ENCODE measurements at places on chromosomes 2 and 18. TPM values are rescaled to one million over a fixed set of nuclear protein-coding genes. Genes with fewer than 3 reads are reported as not detected.

GRCh38 chr2:230909841-230910545, 15.0 kb downstream of the GPR55 start:
- no peak for DNase-seq

- DNase-seq = no peak
Measured at GRCh38 chr2:122831649-122832048, 1076.2 kb downstream of the TSN start.

GRCh38 chr18:10020171-10020570, 106.4 kb downstream of the VAPA start:
- DNase-seq = no peak

DNA sequence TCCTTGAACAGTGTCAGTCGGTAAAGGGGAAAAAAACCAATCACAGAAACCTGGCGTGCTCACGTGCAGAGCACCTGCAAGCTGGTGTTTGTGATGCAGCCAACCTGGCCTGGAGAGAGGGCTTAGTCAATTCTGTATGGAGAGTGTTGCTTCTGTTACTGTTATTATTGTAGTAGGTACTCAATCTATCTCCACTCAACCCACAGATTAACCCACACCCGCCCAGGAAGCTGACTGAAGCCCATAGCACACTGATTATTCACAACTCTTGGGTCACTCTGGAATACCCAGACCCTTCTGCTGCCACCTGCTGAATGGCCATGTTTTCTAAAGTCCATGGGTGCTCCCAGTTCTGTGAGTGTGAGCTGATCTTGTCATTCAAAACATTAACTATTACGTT, 53.9 kb downstream of the TNFRSF11A start:
- no peak for DNase-seq

GRCh38 chr2:136072621-136073020, 45.3 kb downstream of the CXCR4 start:
- DNase-seq = no peak

- DNase-seq = peak; percentile 83
Measured at GRCh38 chr18:76528477-76529432, 33.7 kb upstream of the ZNF516 start.

GRCh38 chr2:35864141-35864540, 491.4 kb upstream of the CRIM1 start:
- DNase-seq = no peak

- DNase-seq = no peak
Measured at GRCh38 chr2:108392029-108392428, 14.3 kb downstream of the SULT1C4 start.

DNA sequence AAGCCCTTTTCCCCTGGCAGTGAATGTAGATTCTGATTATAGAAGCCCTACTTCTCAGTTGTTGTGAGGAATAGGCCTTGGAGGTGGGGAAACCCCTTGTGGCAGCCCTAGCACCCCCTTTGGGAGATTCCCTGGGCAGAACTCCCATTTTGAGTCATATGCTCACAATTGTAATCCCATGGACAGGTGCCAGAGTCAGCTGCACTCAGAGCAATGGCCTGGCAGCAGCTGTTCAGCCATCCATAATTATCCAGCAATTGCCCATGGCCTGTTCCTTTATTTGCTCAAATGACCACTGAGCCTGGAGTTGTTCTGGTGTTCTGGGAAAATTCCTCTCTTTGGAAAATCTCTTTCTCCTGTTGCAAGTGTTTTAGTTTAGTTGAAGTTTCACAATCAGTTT, 71.7 kb downstream of the PTRHD1 start:
- peak; percentile 93 for DNase-seq

DNA sequence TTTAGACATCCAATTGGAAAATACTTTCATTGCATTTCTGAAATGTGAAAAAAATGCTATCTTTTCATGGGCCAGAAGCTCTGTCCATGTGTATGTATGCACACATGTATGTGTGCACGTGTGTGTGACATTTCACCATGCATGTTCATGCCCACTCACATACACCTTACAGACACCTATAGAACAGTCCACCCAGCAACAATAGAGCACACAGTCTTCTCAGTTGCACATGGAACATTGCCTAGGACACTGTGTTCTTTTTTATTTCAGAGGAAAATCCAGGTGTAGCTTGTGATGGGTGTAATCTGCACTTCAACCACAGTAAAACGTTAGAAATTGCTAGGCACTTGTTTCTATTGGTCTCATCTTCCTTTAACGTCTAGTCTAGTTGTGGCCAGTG, 114.8 kb upstream of the RGPD4 start:
- DNase-seq = no peak

DNA sequence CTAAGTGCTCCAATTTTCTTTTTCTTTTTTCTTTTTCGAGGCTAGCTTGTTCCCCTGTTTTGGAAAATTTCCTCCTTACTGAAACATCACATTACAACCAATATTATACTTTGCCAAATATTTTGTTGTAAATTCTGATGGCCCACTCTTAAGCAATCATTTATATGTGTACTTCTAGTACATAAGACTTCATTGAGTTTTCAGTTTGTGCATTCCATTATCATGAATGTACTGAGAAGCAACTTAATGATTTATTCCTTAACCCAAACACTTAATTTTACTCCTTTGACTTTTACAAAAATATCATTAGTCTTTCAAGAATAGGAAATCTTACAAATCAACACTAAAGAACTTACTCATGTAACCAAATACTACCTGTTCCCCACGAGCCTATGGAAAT, 242.4 kb downstream of the ARHGAP15 start:
- peak; percentile 12 for DNase-seq

- no peak for DNase-seq
Measured at GRCh38 chr18:37636831-37637477, 71.4 kb upstream of the CELF4 start.

- no peak for DNase-seq
Measured at GRCh38 chr2:181882246-181883020, 9.1 kb upstream of the ITPRID2 start.

DNA sequence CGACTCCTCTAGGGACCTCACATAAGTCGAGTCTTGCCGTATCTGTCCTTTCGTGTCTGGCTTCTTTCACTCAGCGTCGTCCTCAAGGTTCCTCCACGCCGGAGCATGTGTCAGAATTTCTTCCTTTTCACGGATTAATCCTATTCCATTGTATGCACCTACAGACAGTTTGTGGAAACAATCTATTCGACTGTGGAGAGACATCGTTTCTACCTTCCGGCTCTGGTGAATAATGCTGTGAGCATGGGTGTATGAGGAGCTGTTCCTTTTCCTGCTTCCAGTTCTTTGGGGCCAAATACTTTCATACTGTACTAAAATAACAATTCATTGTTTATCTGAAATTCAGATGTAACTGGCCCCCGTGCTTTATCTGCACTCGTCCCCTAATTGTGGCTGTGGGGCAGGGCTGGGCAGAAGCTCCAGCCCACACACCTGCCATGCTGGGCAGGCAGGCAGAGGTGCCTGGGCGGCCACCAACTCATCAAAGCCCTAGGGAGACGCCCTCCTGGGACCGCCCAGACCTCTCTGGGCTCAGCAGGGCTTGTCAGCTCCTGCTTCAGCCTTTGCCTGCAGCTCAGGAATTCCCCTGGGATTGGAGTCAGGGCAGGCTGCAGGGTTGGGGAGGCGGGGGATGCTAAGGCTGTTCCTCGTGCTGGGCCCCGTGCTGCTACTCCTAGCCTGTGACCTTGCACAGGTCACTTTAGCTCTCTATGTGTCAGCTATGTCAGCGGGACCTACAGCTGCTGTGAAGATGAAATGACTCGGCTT, 14.5 kb downstream of the GPC1 start:
- DNase-seq = peak; percentile 38

DNA sequence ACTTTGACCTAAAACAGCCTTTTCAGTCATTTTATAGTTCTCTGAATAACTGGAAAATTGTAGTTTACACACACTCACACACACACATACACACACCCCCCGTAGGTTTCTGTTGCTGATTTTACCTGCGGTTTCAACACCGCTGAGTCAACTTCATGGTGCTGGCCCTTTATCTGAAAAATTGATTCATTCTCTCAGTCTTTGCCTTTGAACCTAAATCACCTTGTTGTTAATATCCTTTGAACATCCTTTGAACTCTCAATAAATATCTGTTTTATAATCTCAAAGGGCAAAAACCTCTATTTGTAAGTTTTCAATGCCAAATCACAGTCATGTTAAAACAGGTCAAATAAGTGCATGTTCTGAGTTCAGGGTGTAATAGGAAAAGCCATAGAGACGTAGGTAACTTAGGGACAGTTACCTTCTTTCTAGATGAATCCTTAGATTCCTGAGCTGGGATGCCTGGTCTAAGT, 109.0 kb upstream of the BZW1 start:
- no peak for DNase-seq

DNA sequence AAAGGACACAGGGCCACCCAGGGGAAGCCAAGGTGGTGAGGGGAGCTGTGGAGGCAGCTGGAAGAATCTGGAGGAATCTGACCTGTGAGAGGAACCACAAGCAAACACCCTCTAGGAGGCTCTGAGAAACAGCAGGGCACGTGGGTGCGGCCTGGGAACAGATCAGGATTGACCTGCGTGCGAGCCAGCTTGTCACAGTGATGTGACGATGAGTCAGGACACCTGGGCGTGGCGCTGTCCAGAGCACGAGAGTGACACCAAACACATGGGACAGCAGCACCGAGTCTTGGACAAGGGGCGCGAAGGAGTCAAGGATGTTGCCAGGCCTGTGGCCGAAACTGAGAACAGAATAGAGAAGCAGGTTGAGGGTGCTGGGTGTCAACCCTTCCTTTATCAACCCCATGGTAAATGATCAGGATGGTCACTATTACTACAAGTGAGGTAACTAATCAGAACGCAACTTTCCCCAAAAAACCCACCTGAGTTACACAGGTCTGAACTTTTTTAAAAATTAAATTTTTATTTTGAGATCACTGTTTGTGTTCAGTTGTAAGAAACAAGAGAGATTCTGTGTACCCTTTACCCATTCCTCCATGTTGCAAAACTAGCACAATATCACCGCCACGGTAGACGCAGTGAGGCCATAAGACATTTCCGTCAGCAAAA, 637 bp upstream of the SFT2D3 start:
- DNase-seq = no peak

DNA sequence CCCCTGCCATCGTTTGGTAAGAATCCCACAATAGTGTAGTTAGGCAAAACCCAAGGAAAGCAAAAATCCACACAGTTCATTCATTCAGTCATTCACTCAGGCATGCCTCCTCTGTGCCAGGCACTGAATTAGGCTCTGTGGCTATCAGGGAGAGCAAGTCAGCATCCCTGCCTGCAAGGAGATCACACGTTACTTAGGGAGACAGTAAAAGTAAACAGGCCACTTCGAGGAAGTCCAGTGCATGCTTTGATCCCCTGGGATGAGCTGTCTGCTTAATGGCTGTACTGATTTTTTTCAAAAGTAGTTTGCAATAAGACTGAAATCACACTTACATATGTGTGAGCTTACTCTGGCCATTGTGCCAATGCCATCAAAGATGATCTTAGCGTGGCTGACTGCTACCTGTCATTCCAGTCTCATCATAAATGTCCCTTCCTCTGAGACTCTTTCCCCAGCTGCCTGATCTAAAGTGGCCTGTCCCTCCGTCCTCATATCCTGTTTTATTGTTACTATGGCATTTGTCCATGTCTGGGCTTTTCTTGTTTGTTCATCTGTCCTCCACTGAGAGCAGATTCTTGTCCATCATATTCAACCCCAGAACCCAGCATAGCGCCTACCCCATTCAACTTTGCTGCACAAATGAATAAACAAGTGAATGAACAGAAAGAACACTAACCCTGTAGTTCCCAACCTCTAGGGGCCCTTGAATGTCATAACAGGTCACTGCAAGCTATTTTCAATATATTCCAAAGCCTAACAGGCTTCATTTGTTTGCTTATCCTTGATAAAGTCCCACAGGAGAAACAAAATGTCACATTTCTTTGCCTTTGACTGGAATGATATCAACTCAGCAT, 84.1 kb downstream of the GALNT14 start:
- DNase-seq = no peak

- DNase-seq = no peak
Measured at GRCh38 chr2:232458661-232459418, 2.9 kb downstream of the ALPI start.

DNA sequence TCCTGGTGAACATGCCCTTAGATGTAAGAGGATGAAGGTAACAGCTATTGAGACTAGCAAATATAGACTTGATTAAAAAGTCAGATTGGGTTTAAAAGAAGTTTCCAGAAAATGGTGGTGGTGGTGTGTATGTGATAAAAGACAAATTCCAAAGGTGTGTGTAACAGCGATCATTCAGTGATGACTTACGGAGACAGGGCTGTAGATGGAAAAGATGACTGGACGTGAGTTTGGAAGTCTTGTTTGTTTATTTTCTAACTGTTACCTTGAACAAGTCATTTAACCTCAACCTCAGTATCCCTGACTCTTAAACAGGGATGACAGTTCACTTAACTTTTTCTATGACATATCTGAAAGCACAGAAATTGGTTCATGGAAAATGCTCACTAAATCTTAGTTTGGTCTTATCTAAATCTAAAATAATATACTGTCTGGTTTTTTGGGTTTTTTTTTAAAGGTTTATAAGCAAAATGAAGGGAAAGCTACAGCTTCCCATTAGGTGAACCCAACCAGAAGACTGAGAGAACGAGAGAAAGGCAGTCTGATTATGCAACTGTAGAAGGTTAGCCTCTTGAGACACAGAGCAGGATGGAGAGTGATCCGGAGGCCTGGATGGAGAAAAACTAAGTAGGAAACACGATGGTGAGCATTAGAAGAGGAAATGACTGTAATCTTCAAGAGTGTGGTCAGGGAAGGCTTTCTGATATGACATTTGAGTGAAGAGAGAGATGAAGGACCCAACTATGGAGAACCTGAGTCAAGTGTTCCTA, 71.9 kb downstream of the TCF4 start:
- DNase-seq = peak; percentile 84

DNA sequence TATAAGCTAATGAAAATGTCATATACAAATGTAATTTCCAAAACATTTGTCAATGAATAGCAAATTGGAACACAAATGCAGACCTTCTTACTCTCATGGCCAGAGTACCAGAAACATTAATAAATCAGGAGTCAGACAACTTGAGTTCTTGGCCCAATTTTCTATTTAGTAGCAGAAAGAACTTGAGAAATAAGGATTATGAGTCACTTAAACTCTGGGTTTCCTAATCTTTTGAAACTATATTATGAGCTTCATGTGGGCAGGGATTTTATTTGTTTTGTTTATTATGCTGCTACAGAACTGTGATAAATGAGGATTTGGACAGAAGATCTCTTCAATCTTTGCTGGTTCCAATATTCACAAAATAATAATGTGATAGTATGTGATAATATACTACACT, 686.7 kb downstream of the NR4A2 start:
- DNase-seq = no peak

DNA sequence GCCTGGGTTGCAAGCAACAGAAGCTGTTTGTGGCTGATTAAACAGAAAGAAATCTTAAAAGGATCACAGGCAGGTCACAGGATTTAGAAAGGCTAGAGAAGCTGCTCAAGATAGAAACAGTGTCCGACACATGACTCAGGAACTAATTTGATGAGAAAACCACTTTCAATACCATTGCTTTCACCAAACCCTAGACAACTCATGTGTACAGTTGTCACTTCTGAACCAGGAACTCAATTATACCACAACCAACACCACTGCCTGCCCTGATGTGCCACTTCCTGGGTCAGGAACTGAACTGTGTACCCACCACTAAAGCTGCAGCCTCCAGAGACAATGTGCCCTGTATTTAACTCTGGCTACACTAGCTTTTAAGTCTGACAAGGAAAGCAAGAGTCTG, 56.0 kb downstream of the TMEM247 start:
- no peak for DNase-seq

- no peak for DNase-seq
Measured at GRCh38 chr2:120904379-120904778, 168.7 kb downstream of the GLI2 start.

Gene MMADHC
- 112 TPM for total RNA-seq

Gene TLX2
- not detected for total RNA-seq

Gene LBH
- total RNA-seq = 158 TPM

Gene CFAP65
- not detected for total RNA-seq

Gene RAB6C
- total RNA-seq = not detected

Gene KLHL41
- total RNA-seq = 0.28 TPM

Gene SERPINB13
- not detected for total RNA-seq

Gene CHRNG
- total RNA-seq = not detected

All from IMR-90 (cell line).